Inflammatory macrophage treated with lipopolysaccharide for 1 hour (primary cell): ENCODE measurements at places on chromosomes 2 and 18.

GRCh38 chr2:119421741-119422140, 9.9 kb upstream of the TMEM37 start:
- no peak for DNase-seq

- no peak for DNase-seq
Observed at GRCh38 chr18:49011291-49011746, 60.6 kb upstream of the SMAD7 start.

- no peak for DNase-seq
Observed at GRCh38 chr18:78293940-78294541, 685.6 kb upstream of the SALL3 start.

- no peak for DNase-seq
Observed at GRCh38 chr2:175005733-175006264, 618 bp upstream of the CHN1 start.

GRCh38 chr2:234251326-234252271, 201.1 kb downstream of the SPP2 start:
- no peak for DNase-seq

GRCh38 chr18:75441896-75442295, 14.4 kb upstream of the SMIM21 start:
- DNase-seq, result no peak

DNA sequence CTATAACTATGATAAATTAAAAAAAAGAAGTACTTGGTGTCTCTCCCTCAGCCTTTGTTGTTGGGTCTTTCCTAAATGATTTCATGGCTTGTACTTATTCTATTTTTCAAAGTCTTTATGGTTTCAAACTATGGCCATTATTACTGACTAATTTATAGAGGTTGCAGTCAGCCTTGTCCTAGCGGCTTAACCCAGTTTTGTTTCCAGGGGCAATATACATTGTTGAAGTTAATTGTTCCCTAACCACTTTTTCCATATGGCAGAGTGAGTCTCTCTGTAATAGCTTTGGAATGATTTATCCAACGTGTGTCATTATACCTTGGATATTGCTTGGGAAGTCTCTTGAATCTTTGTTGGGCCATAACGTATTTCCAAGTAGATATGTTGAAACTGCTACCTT, 408.8 kb downstream of the HRH4 start:
- no peak for DNase-seq

- DNase-seq, result no peak
Observed at GRCh38 chr2:204152616-204153015, 216.1 kb downstream of the ICOS start.

DNA sequence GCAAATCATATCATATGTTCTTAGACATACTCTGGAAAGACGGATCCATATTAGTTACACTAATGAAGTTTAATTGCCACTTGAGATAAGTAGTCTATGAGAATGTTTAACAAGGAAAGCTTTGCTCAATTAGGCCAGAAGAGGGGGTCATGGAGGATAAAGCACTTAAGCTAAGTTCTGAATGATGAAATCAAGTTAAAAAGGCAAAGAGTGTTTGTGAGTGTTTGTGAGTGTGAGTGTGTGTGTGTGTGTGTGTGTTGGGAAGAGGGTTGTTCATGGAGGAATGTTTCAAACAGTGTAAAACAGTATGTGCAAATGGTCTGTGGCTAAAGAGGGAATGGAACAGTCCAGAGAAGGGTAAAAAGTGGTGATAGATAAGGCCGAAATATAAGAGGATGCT, 360.9 kb downstream of the ERBB4 start:
- DNase-seq, result no peak

- peak; percentile 25 for DNase-seq
Observed at GRCh38 chr2:74619651-74620297, 28.4 kb downstream of the M1AP start.

DNA sequence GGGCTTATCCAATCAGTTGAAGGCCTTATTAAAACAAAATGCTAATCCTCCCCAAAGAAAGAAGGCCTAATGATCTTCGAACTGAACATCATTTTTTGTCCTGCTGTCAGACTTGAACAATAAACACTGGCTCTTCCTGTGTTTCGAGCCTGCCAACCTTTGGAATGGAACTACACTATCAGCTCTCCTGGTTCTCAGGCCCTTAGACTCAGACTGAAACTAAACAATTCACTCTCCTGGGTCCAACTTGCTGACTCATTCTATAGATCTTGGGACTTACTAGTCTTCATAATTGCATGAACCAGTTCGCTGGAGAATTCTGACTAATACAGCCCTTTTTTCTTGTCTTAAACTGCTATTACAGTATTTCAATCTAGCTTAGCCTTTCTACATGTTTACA, 235.2 kb downstream of the LNPK start:
- DNase-seq, result no peak

DNA sequence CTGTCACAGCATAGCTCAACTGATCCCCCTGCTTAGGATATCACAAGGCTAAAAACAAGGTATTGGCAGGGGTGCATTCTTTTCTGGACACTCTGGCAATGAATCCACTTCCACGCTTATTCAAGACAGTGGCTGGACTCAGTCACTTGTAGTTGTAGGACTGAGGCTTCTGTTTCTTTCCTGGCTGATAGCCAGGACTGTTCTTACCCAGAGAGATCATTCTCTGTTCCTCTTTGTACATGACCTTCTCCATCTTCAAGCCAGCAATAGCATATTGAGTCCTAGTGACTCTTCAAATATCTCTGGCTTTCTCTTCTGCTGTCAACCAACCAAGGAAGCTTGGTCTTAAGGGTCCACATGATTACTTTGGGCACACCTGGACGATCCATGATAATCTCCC, 241.3 kb downstream of the RBM43 start:
- no peak for DNase-seq
